ENCODE measurements at places on chromosomes 6 and 20.
A peak's percentile ranks its signal among the peaks of the same experiment; 100 is the strongest.

- DNase-seq, result no peak
Observed at GRCh38 chr6:163439997-163440396, 25.5 kb downstream of the QKI start.

- DNase-seq, result no peak
Observed at GRCh38 chr6:137161949-137162348, 11.5 kb downstream of the IL22RA2 start.

- peak; percentile 65 for DNase-seq
Observed at GRCh38 chr6:118542184-118542952, 5.7 kb upstream of the PLN start.

- no peak for DNase-seq
Observed at GRCh38 chr6:112781241-112781640, 434.1 kb downstream of the RFPL4B start.

GRCh38 chr6:2465336-2465735 is 219.9 kb upstream of the GMDS start:
- DNase-seq, result no peak

- no peak for DNase-seq
Observed at GRCh38 chr6:45946887-45947286, 68.8 kb downstream of the CLIC5 start.

DNA sequence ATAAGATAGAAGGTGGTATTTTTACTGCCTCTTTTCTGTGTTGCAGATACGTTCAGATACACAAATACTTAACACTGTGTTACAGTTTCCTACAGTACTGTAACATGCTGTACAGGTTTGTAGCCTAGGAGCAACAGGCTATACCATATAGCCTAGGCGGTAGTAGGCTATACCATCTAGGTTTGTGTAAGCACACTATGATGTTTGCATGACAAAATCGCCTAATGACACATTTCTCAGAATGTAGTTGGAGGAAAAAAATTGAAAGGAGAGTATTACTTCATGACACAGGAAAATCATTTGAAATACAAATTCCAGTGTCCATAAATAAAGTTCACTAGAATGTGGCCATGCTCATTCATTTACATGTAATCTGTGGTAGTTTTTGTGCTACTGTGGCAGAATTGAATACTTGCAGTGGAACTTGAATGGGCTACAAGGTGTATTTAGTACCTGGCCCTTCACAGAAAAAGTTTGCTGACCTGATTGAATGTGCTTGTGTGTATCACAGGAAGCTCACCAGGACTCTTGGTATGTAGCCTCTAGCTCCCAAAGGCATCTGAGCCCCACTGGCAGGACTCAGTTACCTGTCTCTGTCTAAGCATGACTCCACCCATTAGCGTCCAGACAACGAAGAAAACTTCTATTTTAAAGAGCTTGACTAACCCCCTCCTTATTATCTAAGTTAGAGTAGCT is 18.8 kb downstream of the TOP1 start:
- no peak for DNase-seq

All from non-pigmented ciliary epithelial cell (primary cell).